ENCODE measurements at places on chromosomes 11 and 22.
A peak's percentile ranks its signal among the peaks of the same experiment; 100 is the strongest.

DNA sequence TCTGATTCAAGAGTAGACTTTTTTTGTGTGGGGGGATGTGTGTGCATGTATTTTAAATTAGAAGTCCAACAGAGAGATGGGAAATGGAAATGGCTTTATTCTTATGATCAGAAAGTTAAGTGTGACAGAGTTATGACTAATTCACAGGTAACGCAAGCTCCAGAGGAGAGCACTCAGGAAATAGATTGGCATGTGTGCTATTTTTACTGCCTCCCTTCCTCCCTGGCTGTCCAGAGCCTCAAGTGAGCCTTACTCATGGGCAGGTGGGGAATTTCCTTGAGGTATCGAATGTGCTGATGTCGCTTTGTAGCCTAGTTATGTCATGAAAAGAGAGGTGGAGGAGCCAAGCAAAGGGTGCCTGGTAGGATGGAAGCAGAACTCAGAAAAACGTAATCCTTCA, 70.3 kb upstream of the BDNF start:
- no peak for DNase-seq

- no peak for DNase-seq
Measured at GRCh38 chr22:39556970-39557841, 13.3 kb upstream of the CACNA1I start.

DNA sequence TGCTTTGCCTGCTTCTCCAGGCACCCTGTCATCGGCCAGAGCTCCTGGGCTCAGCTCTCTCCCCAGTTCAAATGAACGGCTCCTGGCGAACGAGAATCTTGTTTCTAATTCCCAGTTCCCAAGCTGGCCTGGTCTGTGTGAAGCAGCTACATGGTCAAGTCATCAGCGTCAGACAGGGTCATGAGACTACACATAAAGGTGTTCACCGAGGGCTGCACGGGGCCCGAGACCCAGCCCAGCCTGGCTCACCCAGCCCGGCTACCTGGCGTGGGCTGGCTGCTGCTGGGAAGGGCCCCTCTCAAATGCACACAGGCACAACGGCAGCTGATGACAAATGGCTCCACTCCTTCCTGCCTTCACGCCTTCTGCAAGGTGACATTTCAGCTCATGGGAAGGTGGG, 14.6 kb upstream of the CELSR1 start:
- no peak for DNase-seq

DNA sequence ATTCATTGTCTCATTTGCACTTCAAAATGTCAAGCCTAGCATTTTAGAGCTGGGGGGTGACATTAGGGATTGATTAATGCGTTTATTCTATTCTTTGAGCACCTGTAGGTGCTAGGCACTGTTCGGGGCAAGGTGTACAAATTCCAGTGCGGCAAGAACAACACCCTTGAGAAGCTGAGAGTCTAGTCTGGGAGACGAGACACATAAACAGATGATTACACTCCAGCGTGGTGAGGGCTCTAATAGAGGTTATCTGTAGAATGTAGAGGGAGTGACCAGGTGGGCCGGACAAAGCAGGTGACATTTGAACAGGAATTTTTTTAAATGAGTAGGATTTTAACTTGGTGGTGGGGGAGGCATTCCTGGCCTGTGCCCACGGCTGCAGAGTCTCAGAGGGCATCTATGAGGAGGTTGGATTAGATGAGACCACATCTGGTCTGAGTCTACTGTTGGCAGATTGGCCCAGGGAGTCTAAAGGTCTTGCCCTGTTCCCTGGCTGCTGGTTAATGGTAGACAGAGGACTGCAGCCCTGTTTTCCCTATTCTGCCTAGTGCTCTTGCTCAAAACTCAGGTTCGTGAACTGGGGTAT, 970 bp downstream of the CAT start:
- no peak for DNase-seq

DNA sequence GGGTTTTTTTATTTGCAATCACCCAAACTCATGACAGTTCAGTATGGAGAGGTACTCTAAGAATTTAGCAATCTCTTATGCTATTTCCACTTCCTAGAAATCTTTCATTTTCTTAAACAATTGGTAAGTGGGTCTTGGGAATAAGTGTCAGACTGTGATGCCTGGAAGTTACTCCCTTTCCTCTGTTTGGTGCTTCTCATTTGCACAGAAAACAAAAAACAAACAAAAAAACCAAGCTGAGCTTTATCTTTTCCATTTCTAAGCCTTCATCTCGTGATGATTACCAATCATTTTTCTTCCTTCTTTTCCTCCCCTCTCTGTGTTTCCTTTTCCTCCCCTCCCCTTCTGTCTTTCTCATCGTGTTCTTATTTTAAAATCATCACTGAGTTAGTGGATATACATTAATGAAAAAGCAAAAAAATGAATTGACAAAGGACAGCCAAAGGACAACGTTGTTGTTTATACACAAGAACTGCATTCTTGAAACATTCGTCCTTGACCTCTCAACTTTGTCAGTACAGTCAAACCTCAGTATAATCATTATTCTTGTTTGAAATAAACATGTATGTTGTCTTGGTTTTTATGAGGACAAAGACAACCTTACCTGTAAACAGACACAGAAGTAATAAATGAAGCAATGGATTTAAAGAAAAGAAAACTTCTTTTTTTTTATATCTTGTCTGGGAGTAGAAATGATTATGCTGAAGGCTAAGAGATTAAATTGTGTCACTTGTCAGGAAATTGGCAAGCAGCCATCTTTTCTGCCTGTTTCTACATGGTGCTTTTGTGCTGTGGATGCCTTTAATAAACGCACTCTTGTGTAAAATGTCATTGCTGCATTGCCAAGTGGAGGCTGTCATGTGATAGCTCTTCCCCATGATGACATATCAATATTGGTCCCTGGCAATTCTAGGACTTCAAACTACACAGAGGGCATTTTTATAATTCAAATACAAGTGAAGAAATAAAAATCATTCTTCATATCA, 803.2 kb upstream of the CCDC90B start:
- DNase-seq: no peak

DNA sequence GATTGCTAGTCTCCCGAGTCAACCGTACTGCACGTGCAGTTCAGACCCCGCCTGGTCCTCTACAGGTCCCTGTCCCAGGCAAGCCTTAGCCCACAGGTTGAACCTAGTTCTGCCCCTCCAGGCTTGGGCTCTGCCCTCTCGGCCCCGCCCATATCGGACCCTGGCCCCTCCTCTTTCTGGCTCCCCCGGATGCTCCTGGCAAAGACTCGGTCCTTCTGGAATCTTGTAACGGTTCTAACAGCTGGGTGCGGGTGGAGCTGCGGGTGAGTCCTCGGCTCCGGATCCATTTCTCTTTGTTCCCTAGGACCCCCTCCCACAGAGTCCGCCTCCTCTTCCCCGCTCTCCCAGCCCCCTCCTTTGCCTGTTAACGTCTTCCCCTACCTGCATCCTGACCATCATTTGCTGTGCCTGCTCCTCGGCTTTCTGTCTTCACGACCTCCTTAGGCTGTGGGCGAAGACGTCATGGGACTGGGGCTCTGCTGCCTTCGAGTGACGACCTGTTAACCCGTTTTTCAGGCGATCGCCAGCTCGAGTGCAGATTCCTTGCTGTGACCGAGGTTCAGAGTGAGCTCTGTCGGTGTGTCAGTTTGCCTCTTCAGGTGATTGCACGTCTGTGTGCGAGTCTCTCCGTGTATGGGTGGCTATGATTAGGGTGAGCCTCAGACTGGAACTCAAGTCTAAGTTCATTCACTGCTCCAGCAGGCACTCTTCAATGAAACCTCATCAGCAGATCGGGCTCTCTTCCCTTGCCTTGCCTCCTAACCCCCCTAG, at the start of gene DNHD1:
Gene DNHD1, plus strand, starts transcription at position 212 of the 771 bp plus-strand sequence. CDS start 936 bp downstream, outside the sequence.
- no peak for DNase-seq

DNA sequence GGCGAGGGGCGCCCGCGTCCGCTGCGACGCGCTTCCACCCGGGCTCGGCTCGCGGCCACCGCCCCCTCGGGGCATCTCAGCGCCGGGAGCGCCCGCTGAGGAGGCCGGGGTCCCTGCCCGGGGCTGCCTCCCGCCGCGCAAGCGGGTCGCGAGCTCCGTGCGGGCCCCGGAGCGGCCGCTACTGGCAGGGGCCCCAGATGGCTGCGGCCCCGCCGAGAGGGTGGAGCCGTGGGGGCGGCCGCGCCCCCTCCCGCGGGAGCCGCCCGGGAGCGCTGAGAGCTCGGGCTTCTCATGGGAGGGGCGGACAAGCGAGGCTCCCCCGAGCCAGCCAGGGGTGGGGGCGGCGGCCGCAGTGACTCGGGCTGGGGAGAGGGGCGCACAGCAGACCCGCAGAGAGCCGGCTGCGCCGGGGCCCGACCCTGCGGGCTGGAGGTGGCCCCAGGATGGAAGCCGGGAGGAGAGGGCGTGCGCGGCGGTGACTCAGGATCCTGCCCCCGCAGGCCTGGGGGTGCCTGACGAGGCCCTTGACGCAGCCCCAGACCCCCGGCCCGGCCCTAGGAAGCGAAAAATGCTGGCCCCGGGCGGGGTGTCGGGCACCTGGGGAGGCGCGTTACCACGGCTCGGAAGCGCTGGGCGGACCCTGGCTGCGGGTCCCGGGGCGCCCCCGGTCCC, 603 bp upstream of the ZFTA start:
- DNase-seq: no peak

- DNase-seq: no peak
Measured at GRCh38 chr11:1303126-1303821, 6.2 kb downstream of the TOLLIP start.

- no peak for DNase-seq
Measured at GRCh38 chr22:24386937-24387471, 40.4 kb upstream of the ADORA2A start.

DNA sequence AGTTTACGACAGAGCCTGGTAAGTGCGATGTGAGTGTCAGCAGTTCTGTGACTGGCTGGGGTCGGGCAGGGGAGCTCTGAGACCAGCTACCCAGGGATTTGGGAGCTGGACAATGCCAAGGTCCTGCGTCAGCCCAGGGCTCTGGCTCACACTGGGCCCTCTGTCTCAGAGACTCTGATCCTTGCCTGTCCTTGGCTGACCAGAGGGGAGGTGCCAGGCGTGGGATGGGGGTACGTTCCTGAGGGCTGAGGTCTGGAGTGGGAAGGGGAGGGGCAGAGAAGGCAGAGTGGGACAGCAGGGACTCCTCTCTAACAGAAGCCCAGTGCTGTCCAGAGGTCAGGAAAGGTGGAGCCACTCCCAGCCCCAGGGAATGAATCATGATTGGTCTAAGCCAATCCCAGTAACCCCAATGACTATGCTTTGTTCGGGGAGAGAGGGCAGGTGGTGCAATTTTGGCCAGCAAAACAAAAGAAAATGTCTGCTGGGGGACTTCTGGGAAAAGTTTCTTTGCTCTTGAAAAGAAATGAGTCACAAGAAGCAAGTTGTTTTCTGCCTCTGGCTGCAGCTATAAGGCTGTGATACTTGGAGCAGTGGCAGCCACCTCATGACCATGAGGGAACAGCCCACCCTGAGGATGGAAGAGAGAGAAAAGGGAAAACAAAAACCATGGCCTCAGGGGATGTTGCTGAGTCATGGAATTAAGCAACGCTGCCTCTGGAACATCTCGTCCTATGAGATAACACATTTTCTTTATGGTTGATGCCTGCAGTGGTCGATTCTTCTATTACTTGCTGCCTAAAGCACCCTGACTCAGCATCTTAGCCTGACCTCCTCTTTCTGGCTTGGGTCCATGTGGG, 108.3 kb downstream of the CHST1 start:
- DNase-seq: peak; percentile 60

DNA sequence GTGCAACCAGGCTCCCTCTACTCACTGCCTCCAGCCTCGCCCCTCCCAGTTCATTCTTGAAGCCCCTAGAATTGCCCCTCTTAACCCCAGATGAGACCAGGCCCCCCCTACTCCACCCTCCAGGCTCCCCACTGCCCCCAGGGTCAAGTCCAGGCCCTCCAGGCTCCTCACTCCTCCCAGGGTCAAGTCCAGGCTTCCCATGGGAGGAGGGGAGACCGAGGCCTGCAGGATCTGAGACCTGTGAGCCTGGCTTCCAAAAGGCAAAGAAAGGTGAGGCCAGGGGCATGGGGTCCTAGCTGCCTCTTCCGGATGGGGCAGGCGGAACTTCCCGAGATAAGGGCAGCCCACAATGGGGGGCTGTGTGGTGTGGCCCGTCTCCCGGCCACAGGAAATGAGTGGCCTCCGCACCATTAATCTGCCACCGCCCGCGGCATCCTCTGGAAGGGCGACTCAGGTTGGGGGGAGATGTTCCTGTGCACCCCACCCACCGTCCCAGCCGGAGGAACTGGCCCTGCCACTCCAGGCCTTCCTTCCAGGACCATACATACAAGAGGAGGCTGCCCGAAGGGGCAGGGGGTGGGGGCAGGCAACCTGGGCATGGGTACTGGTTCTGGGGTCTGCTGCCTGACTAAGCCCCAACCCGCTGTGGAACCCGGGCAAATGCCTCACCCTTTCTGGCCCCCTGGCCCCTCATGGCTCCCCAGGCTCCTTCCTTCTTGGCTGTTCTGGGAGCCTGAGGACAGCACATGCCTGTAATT, 35.1 kb upstream of the WNT11 start:
- DNase-seq: no peak

DNA sequence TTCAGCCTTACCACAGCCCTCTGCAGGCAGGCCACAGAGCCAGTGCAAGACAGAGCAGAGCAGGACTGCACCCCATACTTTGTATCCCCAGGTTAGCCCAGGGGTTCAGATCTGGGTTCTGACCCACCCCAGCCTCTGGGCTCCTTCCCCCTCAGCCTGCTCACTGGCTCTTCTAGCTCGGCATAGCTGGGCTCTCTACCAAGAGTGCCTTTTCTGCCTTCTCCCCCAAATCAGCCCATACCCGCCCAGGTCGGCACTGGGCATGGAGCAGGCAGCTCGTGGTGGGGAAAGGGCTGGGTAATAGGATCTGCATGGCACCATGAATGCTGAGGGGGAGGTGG, 8.3 kb downstream of the RELT start:
- no peak for DNase-seq

DNA sequence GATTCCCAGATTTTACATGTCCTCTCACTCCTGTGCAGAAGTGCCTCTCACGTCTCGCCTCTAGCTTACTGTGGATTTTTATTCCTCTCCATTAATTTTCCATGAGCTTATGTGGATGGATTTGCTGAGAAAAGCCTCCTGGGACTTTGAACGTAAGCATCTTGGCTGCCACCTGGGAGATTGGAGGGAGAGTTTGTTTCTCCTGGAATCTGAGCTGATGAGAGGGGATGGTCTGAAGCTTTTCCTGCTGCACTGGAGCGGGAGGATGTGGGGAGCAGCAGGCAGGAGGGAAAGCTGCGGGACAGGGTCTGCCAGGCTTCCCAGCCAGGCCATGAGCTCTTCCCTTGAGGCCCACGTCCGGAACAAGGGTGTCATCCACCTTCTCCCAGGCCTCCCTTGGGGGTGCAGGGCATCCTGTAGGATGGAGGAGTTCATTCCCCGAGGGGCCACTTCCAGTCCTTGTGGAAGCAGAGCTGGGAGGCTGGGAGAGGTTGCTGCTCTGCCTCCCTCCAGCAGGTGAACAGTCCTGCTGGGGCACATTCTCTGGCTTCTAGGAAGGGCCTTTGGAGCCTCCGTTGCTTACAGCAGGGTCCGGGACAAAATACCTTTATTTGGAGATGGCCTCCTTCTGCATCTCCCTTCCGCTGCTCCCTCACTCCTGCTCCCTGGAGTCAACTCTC, 3.6 kb upstream of the SHANK2 start:
- no peak for DNase-seq

Data from fibroblast of the conjunctiva (primary cell).